Testis (tissue), 5 donors: ENCODE measurements at places on chromosomes 5 and 9. TPM values are rescaled to one million over a fixed set of nuclear protein-coding genes. Genes with fewer than 3 reads are reported as not detected.

- no peak overlapping the region for H3K4me3 ChIP-seq
- no peaks in the 10 kb centered on the region for H3K4me1 ChIP-seq
- no peaks in the 10 kb centered on the region for H3K36me3 ChIP-seq
- DNase-seq: no peak
- no peaks in the 10 kb centered on the region for H3K27me3 ChIP-seq
- no peak overlapping the region for H3K27ac ChIP-seq
Observed at GRCh38 chr9:92561374-92562330, 25.9 kb upstream of the ECM2 start.

The S1PR3 gene
- 7.2 TPM for total RNA-seq

The EIF4E1B gene
- 2.4 TPM for total RNA-seq

The PCA3 gene
- total RNA-seq: 0.37 TPM

GRCh38 chr5:136525597-136525996 is 160.3 kb upstream of the TRPC7 start:
- no peak overlapping the region for H3K27ac ChIP-seq
- DNase-seq: no peak
- no peak overlapping the region for H3K4me3 ChIP-seq
- no peaks in the 10 kb centered on the region for H3K36me3 ChIP-seq
- no peaks in the 10 kb centered on the region for H3K27me3 ChIP-seq
